ENCODE measurements at places on chromosomes 2 and 18. TPM values are rescaled to one million over a fixed set of nuclear protein-coding genes. Genes with fewer than 3 reads are reported as not detected.

DNA sequence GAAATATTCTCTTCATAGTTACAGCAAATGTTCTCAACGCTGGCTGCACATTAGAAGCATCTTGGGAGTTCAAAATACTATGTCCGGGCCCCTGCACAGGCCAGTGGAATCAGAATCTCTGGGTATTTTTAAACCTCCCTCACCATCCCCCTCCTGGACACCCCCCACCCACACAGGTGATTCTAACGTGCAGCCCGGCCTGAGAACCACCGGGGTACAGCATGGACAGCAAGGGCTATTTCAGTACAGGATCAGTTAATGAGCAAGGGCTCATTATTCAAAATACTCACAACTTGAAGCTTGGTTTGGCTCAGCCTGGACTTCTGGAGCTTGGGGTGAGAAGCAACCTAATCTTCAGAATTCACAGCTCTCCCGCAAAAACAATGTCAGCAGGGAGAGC is 31.4 kb downstream of the INO80C start:
- DNase-seq, result no peak

- no peak for DNase-seq
These were observed 56.3 kb upstream of the HPCAL1 start for GRCh38 chr2:10246370-10246769.

GRCh38 chr2:188189356-188189755 is 102.3 kb upstream of the GULP1 start:
- no peak for DNase-seq

DNA sequence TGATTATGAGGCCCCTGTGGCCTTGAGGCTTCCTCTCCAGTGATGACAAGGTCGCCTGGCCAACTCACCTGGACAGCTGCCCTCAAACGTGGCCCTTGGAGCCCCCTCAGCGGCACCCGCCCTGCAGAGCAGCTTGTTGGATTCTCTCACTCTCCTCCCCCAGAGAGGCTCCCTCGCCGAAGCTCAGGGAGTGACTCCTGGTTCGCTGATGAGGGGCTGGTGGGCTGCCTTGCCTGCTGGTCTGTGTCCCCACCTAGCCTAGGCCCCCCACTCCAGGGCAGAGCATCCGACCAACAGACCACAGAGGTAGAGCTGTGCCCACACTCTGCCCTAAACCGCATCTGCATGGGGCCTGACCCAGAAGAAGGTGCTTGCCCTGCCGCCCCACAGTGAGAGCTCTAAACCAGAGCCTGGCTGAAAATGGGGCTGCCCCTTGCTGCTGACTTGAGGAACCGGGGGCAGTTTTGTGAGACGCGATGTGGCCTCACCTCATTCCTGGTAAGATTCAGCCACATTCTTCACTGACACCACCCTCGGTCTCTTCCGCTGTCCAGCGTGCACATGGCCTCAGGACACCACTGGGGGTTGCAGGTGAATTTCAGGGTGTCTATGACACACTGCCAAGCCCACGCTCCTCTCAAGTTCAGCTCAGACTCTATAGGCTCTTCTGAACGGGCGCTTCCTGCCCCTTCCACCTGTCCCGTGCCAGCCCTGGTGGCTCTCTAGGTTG is 131.6 kb downstream of the CABLES1 start:
- no peak for DNase-seq

- no peak for DNase-seq
These were observed 10.7 kb upstream of the MRO start for GRCh38 chr18:50830544-50830943.

DNA sequence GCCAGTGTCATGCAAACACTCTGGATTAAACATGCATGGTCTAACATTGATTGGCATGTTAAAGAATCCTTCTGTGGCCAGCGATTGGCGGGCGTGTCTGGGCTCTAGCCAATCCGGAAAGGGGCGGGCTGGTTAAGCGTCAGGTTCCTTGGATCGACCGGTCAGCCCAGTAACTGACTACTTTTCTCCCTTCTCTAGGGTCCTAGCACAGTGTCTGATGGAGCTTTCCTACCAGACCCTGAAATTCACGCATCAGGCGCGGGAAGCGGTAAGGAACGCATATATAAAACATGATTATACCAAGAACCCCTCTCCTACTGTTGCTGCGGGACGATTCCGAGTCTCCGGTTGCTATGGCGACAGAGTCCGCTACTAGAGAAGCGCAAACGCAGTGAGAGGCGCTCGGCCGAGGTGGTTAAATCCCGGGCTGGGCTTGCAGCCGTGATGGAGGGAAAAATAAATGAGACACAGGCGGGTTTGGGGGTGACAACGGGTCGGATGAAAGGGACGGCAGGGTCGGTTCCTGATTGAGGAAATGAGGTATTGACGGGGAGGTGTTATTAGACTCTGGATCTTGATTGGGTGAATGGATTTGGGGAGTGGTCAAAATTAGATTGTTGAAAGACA is 29.4 kb downstream of the KATNAL2 start:
- peak; percentile 83 for DNase-seq

DNA sequence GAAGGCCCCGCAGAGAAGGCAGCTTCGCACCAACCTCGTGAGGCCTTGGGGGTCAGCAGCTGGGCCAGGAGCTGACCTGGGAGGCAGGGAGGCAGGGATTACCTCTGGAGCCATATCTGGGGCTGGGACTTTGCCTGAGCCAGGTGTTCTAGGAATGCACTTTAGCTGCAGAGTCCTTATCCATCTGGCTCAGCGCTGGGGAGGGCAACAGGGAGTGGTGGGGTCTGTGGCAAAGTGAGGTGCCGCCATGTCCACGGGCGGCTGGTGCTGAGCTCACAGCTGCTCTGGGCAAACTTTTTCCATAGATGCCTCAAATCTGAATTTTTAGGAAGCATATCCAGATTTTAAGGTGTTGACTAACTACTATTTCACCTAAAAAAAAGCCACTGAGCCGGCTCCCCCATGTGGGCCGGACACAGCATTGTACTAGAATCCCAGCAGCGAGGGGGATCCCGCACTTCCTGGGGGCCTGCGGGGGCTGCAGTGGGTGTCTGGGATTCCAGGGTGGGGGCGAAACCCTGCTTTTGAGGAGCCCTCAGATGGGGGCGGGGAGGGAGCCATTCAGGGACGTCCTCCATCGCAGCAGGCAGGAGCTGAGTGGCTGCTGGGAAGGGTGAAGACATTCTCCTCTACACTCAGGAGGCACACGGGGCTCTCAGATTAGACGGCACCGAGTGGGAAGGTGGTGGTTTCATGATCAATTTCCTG is 34.6 kb downstream of the RTP5 start:
- no peak for DNase-seq

- DNase-seq, result no peak
These were observed 37.4 kb downstream of the AFF3 start for GRCh38 chr2:100104718-100105677.

DNA sequence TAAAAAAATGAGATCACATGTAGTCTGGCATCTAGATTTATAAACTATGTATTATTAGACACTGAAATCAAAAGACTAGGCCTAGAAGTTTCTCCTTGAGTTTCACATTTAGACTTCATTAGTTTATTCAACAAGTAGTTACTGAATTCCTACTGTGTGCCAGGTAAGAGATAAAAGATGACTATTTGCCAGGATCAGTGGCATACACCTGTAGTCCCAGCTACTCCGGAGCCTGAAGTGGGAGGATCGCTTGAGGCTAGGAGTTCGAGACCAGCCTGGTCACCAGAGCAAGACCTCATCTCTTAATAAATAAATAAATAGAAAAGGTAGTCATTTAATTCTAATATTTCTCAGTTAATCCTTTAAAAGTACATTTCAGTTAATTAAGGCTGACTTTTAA is 2.1 kb downstream of the FAM98A start:
- DNase-seq, result no peak

DNA sequence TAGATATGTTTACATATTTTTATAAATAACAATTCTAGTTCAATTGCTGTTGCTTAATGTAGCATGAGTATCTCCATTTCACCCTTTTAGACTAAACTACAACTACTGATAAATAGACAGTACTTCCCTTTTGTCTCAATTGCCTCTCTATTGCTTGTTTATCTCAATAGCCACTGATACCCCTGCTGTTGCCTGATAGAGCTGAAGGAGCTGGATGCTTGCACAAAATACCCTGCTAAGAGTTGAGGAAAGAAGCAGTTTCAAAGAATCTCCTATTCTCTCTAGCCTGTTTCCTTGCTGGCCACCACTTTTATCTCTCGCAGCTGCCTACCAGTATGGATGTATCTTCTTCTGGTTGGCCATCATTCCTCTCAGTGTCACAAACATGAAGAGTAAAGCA is 16.9 kb upstream of the ZNF804A start:
- DNase-seq, result no peak

GRCh38 chr2:237459741-237460174 is 27.3 kb upstream of the MLPH start:
- no peak for DNase-seq

DNA sequence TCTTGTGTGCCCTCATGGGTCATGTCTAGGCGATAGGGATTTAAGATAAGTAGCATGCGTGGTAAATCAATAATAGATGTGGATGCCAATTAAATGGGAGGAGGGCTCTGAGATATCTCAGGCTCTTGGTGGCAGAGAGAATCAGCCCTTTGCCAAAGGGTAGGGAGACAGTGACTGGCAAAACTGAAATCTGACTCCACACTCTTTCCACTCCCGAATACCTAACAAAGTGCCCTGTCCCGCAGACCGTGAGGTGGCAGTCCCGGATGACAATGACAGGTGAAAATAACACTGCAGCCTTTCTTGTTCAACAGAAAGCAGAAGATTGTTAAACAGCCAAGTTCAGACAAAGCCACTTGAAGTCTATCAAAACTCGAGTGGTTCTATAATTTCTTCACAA is 47.0 kb downstream of the C2orf76 start:
- no peak for DNase-seq

GRCh38 chr2:233928594-233929351 is 11.6 kb downstream of the TRPM8 start:
- DNase-seq, result no peak

DNA sequence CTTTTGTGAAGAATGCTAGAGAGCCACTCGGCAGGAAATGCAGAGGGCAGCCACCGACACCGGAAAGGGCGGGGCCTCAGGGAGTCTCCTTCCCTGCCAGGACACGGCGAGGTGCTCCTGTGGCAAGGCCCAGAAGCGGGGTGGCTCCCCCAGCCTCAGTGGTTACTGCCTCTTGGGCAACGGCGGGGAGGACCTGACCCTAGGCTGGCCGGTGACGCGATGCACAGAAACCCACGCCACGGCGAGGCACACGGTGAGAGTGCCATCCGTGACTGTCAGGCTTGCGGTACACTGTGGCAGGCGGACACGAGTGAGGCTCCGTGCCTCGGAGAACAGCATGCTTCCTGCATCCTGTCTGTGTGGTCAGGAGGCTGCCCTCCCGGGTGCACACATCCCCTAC is 47.8 kb downstream of the ZAP70 start:
- DNase-seq, result no peak

DNA sequence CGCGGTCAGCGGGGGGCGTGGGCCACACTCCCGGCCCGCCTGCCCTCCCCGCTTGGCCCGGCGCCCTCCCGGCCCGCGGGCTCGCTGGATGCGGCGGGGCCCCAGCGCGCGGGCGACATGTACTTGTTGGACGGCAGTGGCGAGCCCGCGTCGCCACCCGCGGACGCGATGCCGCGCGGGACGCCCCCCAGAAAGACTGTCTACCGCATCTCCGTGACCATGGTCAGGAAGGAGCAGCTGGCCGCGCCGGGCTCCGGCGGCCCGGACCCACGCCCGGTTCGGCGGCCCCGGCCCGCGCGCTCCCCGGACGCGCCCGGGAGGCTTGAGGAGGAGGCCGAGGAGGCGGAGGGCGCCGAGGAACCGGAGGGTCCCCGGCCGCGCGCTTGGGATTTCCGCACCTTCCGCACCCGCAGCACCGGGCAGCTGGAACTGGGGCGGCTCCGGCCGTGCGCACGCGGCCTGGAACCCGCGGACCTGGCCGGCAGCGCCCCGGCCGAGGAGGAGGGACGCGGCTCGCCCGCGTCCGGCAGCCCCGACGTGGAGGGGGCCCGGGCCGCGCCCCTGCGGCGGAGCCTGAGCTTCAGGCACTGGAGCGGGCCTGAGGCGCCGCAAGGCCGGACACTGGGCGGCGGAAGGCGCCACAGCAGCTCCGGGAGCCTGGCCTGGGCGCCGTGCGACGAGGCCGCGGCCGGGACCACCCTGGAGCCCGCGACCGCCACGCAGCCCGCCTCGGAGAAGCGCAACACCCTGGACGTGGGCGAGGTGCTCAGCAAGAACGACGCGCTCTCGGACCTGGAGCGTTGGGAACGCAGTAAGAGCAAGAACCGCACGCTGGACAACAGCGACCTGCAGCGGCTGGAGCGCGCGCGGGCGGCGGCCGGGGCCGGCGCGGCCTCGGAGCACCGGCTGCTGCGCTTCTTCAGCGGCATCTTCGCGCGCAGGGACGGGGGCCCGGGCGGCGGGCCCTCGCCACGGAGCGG is 176.4 kb downstream of the AGAP1 start:
- DNase-seq, result peak; percentile 70

GRCh38 chr2:232463701-232464543 is 8.0 kb downstream of the ALPI start:
- no peak for DNase-seq

GRCh38 chr2:31003749-31004148 is 134.5 kb downstream of the GALNT14 start:
- no peak for DNase-seq

GRCh38 chr2:26469092-26469710 is 8.7 kb downstream of the OTOF start:
- no peak for DNase-seq

DNA sequence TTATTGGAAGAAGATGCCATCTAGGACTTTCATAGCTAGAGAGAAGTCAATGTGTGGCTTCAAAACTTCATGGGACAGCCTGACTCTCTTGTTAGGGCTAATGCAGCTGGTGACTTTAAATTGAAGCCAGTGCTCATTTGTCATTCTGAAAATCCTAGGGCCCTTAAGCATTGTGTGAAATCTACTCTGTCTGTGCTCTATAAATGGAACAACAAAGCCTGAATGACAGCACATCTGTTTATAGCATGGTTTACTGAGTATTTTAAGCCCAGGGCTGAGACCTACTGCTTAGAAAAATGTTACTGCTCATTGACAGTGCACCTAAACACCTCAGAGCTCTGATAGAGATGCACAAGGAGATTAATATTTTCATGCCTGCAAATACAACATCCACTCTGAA is 30.8 kb downstream of the ZNF892 start:
- no peak for DNase-seq

GRCh38 chr2:47819834-47820233 is 36.9 kb downstream of the MSH6 start:
- no peak for DNase-seq

DNA sequence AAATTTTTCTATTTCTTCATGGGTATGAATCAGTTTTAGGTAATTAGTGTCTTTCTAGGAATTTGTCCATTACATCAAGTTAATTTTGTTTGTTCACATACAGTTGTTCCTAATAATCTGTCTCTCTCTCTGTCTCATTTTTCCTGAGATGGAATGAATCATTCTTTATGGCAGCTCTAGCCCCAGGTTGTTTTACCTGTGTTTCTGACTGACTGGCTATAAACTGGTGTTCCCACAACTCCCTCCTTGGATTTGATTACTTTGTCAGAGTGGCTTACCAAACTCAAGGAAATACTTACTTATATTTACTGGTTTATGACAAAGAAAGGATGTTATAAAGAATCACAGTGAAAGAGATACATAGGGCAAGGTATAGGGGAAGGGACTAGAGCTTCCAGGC is 15.1 kb downstream of the ADNP2 start:
- DNase-seq, result no peak

RRM2 gene
- 56.0 TPM for polyA plus RNA-seq

CXCR2 gene
- 0.20 TPM for polyA plus RNA-seq

DSG2 gene
- polyA plus RNA-seq, result not detected

MARCHF4 gene
- polyA plus RNA-seq, result 0.15 TPM

AGXT gene
- polyA plus RNA-seq, result not detected

BCL11A gene
- polyA plus RNA-seq, result 13.8 TPM

UGT1A10 gene
- not detected for polyA plus RNA-seq

THOC1 gene
- polyA plus RNA-seq, result 35.9 TPM

PSME4 gene
- polyA plus RNA-seq, result 34.9 TPM

RGPD4 gene
- polyA plus RNA-seq, result 0.09 TPM

CCL20 gene
- 1.1 TPM for polyA plus RNA-seq

CABLES1 gene
- polyA plus RNA-seq, result 9.9 TPM

KLHL14 gene
- 0.29 TPM for polyA plus RNA-seq
